ENCODE measurements at places on chromosomes 13 and 19. TPM values are rescaled to one million over a fixed set of nuclear protein-coding genes. Genes with fewer than 3 reads are reported as not detected.

DNA sequence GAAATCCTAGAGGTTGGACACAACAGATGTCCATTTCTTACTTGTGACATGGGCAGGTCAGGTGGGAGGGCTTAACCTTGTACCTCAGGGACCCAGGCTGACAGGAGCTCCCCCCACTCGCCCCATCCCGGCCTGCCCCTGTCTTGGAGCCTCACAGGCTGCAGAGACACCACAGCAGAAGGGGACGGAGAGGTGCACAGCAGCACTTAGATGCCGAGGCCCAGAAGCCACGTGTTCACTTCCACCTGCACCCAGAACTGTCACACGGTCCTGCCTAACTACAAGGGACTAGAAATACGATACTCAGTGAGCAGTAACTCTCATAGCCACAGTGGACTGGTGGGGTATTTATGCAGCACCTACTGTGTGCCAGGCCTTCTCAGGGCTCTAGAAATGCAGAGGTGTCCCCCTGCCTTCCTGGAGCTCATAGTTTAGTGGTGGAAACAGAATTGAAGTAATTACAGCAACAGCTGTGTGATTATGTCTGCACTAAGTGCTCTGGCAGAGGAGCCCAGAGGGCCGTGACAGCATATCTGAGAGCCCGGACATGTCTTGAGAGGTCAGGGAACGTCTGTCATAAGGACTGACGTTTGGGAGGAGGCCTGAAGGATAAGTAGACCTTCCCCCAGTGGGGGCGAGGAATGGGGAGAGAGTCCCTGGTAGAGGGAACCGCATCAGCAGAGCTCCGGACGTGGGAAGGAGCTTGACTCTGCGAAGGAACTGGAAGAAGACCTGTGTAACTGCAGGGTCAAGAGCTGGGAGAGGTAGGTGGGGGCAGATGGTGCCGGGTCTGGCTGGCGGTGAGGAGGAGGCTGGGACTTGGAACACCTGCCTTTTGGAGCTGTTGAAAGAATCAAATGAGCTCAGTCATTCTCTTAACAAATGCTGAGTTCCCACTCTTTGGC is 130.0 kb downstream of the SIPA1L3 start:
- no peak for DNase-seq

Gene C5AR2
- total RNA-seq: 6.1 TPM

DNA sequence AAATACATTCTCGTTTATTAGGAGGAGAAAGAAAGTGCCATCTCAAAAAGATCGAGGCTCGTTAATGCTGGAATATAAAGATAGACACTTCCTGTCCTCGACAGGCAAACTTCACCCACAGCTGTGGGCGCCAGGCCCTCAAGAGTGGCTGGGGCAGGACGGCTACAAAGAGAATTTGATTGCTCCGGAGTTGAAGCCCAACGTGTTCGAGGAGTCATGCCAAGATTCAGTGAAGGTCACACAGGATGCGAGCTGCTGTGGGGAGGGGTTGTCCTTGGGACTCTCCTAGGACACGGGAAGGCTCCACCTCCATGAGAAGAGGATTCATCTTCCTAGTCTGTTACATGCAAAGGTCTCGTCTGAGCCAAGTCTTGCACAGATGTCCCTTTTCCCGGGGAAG is 16.3 kb upstream of the PTPRS start:
- DNase-seq: no peak

DNA sequence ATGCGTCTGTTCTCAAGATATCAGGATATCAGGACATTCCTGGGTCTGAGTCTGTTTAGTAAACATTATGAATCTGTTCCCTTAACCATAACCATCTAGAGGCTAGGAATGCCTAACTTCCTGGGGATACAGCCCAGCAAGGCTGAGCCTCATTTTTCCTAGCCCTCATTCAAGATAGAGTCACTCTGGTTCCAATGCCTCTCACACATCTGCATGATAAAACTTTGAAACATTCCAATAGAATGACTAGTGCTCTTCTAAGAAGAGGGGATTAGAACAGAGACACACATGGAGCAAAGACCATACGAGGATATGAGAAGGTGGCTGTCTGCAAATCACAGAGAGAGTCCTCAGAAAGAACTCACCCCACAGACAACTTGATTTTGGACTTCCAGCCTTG is 20.6 kb upstream of the CABP5 start:
- no peak for DNase-seq

Gene LRRC8E
- 0.09 TPM for total RNA-seq

DNA sequence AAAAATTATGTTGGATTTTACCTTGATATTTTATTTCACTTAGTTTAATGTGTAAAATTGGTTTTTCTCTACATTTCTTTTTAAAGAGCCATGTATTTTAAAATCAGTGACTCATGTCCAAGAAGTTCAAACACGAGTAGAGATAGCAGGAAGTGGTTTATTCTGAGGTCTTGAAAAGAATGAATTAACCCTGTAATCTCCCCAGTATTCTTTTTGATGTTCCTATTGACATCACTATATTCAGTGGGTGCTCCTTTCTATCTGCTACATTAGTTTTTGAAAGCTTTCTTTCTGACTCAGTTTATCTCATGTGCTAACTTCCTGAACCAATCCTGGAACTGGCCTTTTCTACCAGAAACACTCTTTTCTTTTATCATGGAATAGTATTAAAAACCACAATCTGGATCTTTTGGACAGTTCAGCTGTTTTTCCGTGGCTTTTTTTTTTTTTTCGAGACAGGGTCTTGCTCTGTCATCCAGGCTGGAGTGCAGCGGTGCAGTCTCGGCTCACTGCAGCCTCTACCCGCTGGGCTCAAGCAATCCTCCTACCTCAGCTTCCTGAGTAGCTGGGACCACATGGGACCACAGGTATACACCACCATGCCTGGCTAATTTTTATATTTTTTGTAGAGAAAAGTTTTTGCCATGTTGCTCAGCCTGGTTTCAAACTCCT is 114.9 kb downstream of the PCCA start:
- DNase-seq: no peak

- DNase-seq: no peak
Observed at GRCh38 chr13:21846605-21847004, 175.7 kb downstream of the FGF9 start.

- no peak for DNase-seq
Observed at GRCh38 chr19:55347442-55348009, 7.0 kb downstream of the COX6B2 start.

GRCh38 chr19:45767881-45768654 is 984 bp downstream of the SIX5 start:
- peak; percentile 81 for DNase-seq

DNA sequence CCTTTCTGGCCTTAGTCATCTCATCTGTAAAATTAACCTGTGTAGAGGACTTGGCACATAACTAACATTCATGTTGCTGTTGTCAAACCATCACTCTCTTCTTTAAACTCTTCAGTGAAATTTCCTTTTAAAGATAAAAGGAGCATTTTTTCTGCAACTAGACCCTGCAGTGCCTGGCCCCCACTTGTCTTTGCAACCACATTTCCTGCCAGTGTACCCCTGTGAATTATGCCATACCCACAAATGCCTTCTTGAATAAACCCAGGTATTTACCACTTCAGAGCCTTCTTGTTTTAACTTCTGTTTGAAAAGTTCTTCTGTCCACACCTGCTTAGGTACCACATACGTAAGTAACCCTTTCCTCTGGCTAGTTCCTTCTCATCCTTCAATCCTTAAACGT is 118.8 kb downstream of the CDK8 start:
- DNase-seq: no peak

DNA sequence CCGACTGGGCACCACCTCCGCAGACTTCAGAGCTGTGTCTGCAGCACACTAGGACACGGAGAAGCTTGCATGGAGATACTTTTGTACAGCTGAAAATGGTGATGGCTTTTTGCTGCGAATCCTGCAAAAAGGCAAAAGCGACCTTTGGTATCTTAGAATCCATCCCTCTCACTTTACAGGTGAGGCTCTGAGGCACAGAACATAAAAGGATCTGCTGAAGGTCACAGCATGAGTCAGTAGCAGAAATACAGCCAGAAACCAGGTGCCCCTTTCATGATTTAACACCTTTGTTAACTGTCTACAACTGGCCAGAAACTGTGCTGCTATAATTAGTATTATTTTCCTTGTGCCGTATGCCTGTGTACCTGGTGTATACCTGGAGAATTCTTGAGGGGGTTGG is 48.3 kb downstream of the EFNB2 start:
- DNase-seq: no peak

Gene PLPPR3
- total RNA-seq: not detected

DNA sequence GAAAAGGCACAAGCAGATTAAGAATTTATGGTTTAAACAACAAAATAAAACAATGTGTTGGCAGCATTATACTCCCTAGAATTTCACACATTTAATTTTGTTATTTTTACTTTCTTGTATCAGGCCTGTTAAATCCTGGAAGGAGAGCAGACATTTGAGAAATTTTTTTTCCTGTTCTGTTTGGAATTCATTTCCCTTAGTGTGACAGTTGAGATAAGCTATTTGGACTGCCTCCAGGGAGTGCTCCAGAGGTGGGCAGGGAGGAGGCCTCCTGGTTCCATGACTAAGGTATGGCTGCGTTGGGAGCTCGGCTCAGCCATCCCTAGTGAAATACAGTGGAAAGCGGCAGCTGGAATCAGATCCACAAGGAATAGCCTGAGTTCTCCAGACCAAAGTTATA is 185.7 kb downstream of the KCNRG start:
- no peak for DNase-seq
